ENCODE measurements at places on chromosomes 11 and 22.

DNA sequence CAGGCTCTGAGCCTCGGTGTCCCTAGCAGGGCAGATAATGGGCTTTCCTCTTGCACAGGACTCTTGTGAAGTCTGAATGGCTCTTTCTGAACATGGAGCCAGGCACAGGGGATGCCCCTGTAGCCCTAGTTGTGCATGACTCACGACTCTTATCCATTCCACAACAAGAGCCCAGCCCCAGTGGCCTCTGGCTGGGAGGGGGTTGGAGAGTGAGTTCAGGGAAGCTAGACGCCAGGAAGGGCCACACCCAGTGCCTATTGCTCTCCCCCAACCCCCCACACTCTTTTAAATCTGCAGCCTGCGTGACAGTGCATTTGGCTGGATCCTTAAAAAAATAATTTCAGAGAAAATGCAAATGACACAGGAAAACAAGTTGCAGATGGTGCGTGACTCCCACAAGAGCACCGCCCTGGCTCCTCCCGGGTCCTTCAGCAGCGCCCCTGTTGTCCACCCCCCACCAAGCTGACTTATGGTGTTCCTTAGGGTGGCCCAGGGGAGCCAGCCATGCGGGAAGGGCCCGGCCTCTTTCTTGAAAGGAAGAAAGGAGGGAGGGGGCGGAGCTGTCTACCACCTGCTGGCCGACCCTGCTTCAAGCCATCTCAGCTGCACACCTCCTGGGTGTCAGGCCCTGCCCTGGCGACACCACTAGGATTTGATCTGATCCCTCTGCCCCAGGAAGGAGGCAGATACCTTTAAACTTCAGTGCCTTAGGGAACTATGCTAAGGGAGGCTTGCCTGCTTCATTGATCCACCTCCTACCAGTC lies 74.7 kb downstream of the MN1 start:
- DNase-seq = peak; percentile 58

DNA sequence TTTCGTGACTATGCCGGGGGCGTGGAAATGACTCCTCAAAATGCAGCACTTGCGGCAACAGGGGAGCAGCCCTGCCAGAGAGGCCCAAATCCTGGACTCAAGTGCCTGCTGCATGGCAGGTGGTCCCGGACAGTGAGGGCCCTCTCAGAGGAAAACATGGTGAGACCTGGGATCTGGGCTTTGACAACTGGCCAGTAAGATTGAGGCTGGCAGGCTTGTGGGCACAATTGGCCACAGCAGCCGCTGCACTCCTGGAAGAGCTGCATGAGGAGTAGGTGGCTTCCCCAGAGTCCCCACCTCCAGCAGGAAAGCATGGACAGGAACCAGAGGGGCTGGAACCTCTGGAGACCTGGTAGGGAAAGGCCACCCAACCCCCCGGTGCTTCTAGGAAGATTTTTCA lies 13.4 kb downstream of the LINC01488 start:
- DNase-seq = no peak

DNA sequence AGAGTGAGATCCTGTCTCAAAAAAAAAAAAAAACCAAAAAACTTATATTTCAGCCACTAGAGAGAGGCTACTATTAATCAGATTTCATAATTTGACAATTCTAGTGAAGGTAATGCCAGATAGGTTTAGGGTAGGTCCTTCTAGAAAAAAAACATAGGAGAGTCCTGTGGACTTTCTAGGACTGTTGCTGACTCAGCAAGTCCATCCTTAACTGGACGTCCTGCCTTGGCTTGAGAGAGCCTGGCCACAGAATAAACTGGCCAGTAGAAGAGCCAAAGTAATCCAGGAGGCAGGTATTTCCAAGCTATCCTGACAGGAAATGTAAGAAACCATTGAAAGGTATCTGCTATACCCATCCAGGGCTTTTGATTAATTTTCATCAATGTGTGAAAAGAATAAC lies 64.6 kb downstream of the TRIM44 start:
- DNase-seq = no peak

GRCh38 chr11:58028687-58029411 lies 1.9 kb upstream of the OR6Q1 start:
- peak; percentile 3 for DNase-seq

DNA sequence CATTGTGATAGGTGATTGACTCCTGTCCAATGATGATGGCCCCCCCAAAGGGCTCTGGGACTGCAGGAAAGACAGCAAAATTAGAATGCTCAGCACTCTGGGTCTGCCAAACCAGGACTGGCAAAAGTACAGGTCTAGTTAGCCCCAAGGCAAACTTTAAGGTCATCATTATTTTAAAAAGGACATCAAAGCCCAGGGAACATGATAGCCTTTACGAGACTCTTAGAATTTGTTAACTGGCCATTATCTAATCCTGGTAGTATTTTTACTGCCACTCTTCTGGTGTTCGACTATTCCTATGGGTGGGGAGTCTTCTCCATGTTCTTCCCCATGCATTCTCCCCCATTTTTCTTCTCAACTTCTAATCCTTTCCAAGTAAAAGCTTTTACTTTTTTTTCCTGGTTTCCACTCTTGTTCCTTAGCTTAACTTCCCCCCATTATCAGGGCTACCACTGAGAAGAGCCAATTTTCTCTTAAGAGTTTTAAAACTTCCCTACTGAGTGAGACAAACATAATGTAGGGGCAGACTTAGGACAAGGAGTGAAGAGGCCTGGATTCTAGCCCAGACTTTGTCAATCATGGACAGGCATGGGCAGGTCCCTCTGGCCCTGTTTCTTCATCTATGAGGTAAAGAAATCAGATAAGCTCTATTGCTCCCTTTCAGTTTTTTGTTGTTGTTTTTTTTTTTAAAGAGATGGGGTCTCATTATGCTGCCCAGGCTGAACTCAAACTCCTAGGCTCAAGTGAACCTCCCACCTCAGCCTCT lies 7.1 kb downstream of the DDB1 start:
- DNase-seq = no peak

- peak; percentile 62 for DNase-seq
Observed at GRCh38 chr11:2378527-2379210, 1.6 kb downstream of the CD81 start.

- no peak for DNase-seq
Observed at GRCh38 chr11:9720290-9720630, 56.4 kb downstream of the SWAP70 start.

DNA sequence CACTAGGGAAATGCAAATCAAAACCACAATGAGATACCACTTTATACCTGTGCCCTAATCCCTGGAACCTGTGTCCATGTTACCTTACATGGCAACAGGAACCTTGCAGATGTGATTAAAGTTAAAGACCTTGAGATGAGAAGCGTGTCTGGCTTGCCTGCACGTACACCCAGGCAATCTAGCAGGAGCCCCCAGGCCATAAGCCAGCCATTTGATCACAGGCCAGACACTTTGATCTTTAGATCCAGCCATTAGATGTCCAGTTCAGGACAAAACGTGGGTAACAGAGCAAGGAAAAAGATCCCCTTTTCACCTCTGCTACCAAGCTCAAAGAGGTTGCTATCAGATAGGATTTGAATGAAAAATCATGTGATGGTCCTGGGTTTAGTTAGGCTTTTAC lies 378.8 kb downstream of the BUD13 start:
- no peak for DNase-seq

DNA sequence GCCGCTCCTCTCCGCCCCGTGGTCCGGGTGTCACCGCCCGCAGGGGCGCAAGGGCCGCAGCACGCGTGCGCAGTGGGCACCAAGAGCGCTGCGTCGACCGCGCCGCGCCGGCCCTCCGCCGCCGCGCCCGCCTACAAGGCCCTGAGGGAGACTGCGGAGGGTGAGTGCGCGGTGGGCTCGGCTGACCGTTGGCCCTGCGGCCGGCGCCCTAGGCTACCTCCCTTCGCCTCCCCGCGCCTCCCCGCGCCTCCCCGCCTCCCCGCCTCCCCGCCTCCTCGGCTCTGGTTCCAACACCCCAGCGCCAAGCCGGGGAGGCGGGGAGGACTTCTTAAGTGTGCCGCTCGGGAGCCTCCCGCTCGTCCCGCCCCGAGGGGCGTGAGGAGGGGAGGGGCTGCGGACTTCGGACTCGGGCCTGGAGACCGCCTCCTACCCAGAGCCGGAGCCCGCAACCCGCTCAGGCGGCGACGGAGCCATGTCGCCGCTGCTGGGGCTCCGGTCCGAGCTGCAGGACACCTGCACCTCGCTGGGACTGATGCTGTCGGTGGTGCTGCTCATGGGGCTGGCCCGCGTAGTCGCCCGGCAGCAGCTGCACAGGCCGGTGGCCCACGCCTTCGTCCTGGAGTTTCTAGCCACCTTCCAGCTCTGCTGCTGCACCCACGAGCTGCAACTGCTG lies at the start of gene AQP11:
Gene AQP11 (plus strand): TSS at position 433 of the 673 bp plus-strand sequence. CDS start 40 bp downstream, at position 473.
- peak; percentile 92 for DNase-seq
